ENCODE measurements at places on chromosomes 16 and 17.

GRCh38 chr17:77686903-77687302 is 271.6 kb upstream of the TNRC6C start:
- DNase-seq: no peak

- DNase-seq: no peak
Measured at GRCh38 chr17:65588181-65588808, 26.8 kb upstream of the AXIN2 start.

DNA sequence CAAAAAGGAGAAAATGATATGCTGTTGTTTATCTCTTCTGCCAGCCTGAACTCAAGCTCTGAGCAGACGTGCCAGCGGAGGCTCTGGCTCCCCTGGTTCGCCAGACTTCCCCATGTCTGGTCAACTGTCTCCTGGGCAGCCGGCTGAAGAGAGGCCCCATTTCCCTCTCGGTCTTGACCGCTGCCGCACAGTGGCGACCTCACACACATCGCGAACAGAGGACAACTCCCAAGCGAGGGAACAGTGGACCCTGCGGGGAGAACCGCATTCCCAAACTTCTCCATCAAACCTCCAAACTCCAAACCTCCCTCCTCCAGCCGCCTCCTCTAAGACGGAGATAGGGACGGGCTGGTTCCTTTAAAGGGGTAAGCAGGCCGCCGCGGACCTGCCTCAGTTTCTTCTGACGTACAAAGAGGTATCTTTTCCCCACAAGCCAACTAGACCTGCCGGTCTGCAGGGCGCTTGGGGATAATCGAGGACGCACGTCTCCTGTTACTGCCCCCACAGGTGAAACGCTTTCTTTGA is 24.9 kb upstream of the RFFL start:
- DNase-seq: peak; percentile 43

- no peak for DNase-seq
Measured at GRCh38 chr17:19943026-19943425, 34.6 kb downstream of the AKAP10 start.

- DNase-seq: no peak
Measured at GRCh38 chr16:813204-813915, 12.8 kb upstream of the GNG13 start.

DNA sequence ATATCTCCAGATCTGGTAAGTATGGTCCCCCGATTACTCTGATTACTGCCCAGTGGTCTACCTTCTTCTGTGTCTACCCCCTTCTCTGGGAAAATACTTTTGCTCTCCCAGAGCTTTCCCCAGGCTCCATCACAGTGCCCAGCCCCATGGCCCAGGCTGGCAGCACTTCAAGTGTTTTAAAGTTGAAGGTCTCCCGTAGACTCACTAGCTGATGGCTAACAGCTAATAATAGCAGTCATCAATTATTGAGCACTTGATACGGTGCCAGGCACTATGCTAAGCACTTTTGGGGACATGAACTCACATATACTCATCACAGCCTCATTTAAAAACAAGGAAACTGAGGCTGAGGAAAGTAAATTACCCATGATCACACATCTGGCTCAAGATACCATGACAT is 33.4 kb downstream of the DCUN1D3 start:
- no peak for DNase-seq

DNA sequence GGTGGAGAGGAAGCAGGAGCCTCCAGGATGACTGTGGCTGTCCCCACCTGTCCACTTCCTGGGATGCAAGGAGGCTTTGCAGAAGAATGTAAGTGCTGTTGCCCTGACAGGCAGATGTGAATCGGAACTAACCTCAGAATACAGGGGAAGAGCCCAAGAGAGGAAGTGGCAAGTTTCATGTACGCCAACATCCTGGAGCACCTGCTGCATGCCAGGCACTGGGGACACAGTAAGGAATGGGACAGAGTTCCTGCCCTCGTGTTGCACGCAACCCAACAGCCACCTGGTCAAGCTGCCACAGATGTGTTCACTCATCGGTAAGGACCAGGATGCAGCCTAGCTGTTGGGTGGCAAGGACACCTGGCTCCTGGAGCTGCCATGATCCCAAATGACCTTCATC is 98.6 kb upstream of the RPL38 start:
- DNase-seq: no peak

DNA sequence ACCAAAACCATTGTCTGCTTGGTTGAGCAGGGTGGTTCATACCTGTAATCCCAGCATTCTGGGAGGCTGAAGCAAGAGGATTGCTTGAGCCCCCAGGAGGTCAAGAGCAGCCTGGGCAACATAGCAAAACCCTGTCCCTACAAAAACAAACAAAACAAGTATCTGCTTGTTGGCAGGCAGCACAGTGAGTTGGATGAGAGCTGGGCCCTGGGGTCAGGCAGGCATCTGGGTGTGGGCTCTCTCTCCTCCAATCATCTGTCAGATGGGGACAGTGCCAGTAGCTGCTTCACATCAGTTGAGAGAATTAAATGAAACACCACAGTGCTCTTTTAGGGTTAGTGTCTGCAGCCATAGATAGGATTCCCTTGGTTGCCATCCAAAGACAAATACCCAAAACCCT is 5.8 kb downstream of the ARMC7 start:
- DNase-seq: no peak

Measured in epithelial cell of esophagus (primary cell).